ENCODE measurements at places on chromosomes 2 and 18.

GRCh38 chr18:47528343-47528742 is 276.9 kb upstream of the SKOR2 start:
- no peak for DNase-seq

GRCh38 chr2:219209236-219210195 is 2.9 kb downstream of the ZFAND2B start:
- DNase-seq = no peak

GRCh38 chr18:4417714-4418113 is 37.4 kb downstream of the DLGAP1 start:
- no peak for DNase-seq

DNA sequence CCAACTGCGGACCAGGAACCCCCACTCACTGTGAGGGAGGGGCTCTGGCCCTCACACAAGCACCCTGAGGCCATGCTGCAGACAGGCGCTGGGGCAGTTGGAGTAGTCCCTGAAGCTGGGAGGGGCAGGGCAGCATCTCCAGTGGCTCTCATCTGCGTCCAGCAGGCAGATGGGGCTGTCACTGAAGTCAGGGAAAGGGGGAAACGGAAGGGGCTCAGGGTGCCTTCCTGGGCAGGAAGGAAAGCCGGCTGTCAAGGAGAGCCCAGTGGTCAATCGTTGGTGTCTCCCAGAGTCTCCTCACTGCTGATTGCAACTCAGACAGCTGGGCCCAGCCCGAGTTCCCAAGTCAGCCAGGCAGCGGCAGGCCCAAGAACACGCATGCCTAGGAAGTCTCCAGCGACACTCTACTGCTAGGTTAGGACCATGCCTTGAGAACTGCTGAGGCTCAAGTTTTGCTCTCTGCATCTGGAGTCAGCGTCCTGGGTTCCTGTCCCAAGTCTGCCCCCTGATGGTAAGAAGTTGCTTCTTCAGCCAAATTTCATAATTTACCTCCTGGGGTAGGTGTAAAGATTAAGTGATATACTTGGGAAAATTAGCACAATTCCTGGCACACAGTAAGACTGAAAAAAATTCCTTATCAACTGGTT is 27.4 kb upstream of the NMUR1 start:
- peak; percentile 49 for DNase-seq

GRCh38 chr2:116687371-116687770 is 1127.1 kb upstream of the DDX18 start:
- DNase-seq = no peak
